GM12864 (cell line): ENCODE measurements at places on chromosomes 6 and 20.

GRCh38 chr20:60008130-60008808 is 50.0 kb downstream of the CDH26 start:
- DNase-seq = no peak

- DNase-seq = no peak
Measured at GRCh38 chr6:150150821-150151646, 8.2 kb downstream of the PPP1R14C start.

DNA sequence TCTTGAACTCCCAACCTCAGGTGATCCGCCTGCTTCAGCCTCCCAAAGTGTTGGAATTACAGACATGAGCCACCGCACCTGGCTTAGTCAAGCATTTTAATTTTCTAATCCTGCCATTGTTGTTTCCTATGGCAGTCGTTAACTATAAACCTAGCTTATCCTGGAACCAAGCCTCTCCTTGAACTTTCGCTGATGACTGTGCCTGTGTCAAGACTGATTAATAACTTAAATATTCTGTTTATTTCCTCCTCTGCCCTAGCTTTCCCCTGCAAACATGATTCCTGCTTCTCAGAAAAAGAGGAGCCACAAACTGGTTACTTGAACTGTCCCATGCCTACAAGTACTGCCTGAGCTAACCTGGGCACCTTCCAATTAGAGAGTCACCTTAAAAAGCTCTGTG is 1.5 kb downstream of the VNN1 start:
- DNase-seq = no peak

DNA sequence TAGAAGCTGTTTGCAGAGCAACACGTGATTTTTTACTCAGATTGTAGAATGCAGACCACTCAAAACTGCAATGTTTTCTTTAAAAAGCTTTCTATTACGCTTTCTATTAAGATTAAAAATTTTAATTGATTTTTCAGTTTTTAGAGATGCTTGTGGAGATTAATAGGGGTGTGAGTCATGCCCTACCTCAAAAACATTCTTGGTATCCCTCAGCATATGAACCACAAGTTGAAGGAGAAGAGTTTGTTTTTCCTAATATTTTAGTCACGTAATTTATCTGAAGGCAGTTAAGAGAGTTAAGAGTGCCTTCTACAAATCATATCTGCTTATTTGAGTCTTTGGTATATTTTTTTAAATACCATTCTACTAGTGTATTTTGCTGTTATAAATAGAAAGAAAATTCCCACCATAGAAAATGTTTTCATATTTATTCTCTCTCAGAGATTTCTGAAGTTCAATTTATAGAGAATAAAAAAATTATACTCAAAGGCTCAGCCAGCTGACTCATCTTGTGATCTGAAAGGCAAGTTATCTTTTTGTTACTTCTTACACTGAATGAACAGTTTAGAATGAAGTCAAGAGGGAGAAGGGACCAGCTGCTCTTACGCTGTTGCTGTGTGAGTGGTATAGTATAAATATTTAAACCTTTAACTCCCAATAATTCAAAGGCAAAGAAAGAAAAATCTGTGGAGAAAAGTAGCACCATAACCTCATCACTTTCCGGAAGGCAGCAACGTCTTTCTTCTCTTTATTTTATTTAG is 7.6 kb downstream of the RIPOR2 start:
- no peak for DNase-seq

DNA sequence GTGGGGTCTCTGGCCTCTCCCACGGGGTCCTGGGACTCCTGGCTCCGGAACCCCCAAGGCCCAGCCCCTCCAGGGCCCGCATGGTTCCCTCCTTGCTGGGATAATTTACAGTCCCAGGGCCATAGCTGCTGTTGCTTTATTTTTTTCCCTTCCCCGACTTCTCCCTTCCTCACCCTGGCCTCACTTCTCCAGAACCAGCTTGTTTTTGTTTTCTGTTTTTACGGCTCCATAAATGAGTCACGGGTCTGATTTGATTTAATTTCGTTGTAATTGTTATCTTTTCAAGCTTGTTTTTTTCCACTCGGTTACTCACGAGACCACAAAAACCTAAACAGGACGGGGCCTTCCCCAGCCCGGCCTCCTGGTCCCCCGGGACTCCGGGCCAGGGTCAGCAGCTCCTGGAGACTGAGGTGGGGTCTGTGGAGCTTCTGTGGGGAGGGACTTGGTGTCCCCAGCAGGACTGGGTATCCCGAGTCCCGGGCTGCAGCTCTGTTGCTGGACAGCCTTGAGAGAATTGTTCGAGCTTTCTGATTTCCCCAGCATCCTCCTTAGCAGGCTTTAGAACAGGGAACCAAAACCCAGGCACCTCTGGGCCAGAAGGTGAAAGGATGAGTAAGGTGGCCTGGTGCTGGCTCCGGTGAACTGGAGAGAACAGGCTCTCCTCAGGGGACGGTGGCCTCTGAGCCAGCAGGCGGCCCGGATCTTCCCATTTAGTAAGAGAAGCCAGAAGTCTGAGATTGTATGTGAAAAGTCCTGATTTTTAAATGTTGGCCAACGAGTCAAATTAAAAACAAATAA is 94.9 kb downstream of the CEBPB start:
- peak; percentile 42 for DNase-seq

DNA sequence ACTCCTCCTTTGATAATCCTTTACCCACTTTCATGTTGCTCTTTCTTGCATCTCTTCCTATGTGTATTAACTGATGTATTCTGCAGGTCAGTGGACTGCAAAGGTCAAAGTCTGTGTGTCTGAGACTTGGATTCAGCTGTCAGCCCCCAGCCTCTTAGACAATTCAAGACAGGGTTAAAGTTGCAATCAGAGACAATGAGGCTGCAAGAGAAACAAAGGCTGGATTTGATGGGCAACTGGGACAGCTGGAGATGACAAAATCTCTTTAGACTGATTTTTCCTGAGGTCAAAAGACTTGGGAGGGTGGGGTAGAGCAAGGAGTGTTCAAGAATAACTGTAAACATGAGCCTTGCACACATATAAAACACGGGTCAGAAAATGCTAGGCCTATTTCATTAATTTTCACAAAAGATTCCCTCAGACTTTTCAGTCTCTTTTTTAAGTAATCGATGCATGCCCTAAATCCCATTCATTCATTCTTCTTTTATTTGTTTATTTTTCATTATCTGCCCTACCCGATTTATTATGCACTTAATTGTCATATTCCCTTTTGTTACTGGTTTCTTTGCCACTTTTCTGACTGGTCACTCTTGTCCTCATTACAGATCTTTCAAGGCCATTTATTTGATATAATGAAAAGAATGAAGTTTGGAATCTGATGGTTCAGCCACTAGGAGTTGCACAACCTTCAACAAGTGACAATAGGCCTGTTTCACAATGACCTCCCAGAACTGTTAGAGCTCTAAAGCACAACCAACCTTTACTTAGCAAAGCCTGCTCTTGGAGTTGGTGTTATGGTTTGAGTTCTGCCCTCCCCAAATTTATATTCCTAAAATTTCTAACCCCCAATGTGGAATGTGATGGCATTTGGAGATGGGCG is 33.8 kb upstream of the AKAP12 start:
- no peak for DNase-seq

DNA sequence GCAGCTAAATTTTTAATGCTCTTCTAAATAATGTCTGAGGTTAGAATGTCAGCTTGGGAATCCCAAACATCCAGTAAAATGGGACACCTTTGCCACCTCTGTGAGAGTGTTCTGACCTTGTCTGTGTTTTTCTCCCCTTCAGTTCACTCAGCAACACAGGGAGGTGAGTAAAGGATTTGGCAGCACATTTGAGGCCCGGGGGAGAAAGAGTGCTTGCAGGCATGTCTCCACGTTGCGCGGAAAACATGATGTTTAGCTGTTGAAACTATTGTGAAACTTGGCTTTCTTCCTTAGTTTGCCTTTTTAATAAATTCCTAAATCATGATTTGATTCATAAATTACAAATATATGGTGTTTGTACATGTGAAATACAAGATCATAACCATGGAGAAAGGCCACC is 707.8 kb upstream of the FLRT3 start:
- no peak for DNase-seq

GRCh38 chr6:89787660-89788328 is 31.8 kb downstream of the MDN1 start:
- no peak for DNase-seq

- no peak for DNase-seq
Measured at GRCh38 chr6:113017353-113017752, 670.2 kb downstream of the RFPL4B start.

GRCh38 chr6:126696921-126697693 is 357.2 kb downstream of the CENPW start:
- DNase-seq = no peak

DNA sequence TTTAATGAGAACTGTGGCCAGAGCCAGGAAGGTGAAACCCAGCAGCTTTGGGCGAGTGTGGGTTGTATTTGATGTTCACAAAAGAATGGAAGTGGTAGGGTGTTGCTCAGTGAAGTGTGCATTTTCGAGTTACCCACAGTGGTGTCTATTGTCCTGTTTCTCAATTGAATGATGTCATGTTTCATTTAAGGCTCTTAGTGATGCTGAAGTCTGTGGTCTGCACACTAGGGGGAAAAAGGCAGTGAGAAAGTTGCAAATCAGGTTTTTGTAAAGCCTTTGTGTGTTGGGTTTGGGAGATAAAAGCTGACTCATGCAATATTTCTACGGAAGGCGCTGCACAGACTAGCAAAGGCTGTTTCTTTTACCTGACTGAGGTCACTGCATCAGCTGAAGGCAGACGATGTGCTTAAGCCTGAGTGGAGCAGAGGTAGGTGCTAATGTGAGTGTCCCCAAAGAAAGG is 121.1 kb downstream of the PLEKHG1 start:
- peak; percentile 74 for DNase-seq

GRCh38 chr20:16661756-16662155 is 68.1 kb upstream of the SNRPB2 start:
- DNase-seq = no peak

DNA sequence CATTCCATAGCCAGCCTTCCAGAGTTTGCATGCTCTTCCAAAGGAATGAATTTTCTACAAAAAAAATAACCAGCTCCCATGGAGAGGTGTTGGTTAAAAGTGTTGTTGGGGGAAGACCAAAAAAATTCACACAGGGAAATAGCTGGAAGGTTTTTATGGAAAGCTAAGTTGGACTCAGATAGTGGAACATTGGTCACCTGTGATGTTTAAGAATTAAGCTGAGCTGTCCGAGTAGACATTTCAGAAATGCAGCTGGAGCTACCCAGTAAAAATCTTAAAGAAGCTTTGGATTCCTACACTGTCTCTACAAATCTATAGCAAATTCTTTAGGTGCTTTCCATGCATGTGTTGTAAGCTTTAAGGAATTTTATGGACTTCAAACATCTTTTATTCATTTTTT is 155.5 kb downstream of the THBS2 start:
- no peak for DNase-seq

- DNase-seq = no peak
Measured at GRCh38 chr6:135710042-135710441, 141.5 kb upstream of the PDE7B start.

DNA sequence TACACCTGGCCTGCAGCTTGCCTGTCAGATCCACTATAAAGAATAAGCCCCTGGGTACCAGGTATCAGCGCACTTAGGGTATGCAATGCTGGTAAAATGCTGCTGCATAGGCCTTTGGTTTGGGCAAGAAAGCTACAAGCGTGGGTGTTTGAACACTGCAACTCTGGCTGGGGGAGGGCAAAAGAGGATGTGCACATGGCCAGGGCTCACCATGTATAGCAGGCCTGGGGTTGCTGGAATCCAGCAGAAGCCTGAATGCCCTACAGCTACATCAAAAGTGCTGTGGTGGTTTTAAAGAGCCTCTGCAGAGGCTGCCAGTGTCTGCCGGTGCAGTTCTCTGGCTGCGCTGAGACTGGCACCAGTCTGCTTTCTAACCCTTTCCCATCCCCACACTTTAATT is 51.7 kb downstream of the UQCC1 start:
- no peak for DNase-seq

DNA sequence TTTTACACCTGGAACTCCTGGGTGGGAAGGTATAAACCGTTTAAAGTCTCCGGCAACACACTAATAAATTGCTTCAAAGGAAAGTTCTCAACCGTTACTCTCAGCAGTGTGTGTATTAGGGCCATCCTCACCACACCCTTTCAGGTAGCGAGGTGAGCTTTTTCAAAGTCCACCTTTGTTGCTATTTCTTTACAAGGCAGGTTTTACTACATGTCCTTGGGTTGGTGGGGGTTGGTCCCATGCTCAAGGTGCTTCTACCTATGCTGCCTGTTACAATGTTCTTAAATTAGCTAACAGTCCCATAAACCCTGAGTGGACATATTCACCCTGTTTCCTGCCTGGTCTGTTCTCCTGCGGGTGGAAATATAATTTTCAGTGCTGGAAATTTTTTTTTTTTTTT is 13.2 kb upstream of the OSER1 start:
- no peak for DNase-seq

- no peak for DNase-seq
Measured at GRCh38 chr6:26502626-26503025, 2.5 kb downstream of the BTN1A1 start.

DNA sequence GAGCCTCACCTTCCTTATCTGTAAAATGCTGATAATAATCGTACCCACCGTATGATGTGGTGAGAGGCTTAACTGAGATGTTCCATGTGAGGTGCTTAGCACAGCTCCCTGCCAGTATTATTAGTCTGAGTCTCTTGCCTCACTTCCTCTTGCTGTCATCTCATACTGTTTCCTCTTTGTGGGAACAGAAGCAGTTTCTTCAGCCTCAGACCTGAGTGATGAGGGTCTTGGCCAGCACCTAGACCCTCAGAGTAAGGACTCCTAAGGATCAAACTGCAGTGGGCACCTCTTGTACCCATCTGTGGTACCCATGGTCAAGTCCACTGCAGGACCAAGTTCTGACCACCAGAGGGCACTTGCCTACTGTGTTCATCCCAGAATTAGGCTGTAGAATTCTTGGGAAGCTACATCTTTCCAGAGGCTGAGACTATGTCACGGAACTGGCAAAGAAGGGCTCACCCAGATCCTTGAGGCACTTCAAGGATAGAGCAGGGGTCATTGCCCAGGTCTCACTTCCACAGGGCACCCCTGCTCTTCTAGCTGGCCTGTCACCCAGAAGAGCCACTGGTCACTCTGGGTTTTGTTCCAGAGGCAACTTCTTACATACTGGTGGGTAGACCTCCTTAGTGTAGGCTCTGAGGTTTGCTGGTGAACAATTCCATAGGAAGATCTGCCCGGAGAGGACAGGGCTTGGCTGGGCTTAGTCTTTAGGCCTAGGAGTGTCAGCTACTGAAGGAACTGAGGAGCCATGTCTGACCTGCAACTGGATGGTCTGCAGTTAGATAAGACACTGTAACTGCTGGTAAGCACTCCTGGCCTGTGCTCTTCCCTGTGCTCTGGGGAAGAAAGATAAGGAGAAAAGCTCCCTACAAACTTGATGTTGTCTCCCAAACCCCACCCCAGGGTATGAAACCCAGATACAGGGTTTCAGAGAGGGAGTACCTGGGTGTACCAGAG is 20.6 kb upstream of the SGK2 start:
- no peak for DNase-seq
